Naive B cell (primary cell): ENCODE measurements at places on chromosomes 1 and 21. TPM values are rescaled to one million over a fixed set of nuclear protein-coding genes. Genes with fewer than 3 reads are reported as not detected.
A peak's percentile ranks its signal among the peaks of the same experiment; 100 is the strongest.

DNA sequence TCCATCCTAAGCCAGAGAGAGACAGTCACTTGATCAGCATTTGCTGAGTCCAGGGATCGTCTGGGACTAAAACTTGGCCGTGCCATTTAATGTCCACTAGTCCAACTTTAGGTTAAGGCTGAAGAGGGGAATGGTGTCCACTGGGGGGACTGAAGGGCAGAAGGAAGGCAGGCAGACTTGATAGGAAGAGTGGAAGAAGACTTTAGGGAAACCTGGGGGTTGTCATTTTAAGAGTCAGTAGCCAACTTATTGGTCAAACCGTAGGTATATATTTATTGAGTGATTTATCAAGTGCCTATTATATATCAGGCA is 1.3 kb upstream of the LMOD1 start:
- H3K27ac ChIP-seq = no peak overlapping the region
- peaks cover 40% of the 10 kb centered on the region for H3K27me3 ChIP-seq
- peaks cover 9% of the 10 kb centered on the region for H3K4me1 ChIP-seq
- DNase-seq = no peak
- H3K36me3 ChIP-seq = no peaks in the 10 kb centered on the region
- H3K4me3 ChIP-seq = no peak overlapping the region

DNA sequence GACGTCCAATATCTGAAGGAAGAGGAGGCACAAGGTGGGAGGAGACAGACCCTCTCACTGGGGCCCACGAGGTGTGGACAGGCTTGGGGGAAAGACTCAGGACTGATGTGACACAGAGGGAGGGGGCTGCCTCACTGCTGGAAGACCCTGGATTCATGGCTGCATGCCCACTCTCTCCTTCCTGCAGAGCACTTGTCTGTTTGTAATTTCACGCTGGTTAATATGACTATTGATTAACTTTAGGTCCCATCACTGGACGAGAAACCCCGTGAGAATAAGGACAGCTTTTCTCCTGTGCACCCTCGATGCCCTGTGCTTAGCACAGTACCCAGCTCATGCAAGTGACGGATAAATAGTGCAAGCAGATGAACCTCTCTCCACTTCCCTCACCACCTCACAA is 35.1 kb downstream of the CACNA1S start:
- no peak for DNase-seq
- no peak overlapping the region for H3K27ac ChIP-seq
- no peaks in the 10 kb centered on the region for H3K27me3 ChIP-seq
- H3K4me1 ChIP-seq = no peaks in the 10 kb centered on the region
- peak overlapping the region; percentile 44 for H3K4me3 ChIP-seq
- no peaks in the 10 kb centered on the region for H3K36me3 ChIP-seq

GRCh38 chr1:172603816-172604215 is 55.1 kb upstream of the FASLG start:
- peaks cover 12% of the 10 kb centered on the region for H3K36me3 ChIP-seq
- DNase-seq = no peak

GRCh38 chr1:93845538-93846205 is 33.3 kb downstream of the DNTTIP2 start:
- DNase-seq = no peak
- no peaks in the 10 kb centered on the region for H3K36me3 ChIP-seq
- H3K27me3 ChIP-seq = peaks cover 5% of the 10 kb centered on the region
- H3K27ac ChIP-seq = peak overlapping the region; percentile 91
- peaks cover 24% of the 10 kb centered on the region for H3K4me1 ChIP-seq

- H3K27me3 ChIP-seq = no peaks in the 10 kb centered on the region
- no peaks in the 10 kb centered on the region for H3K36me3 ChIP-seq
- H3K27ac ChIP-seq = no peak overlapping the region
- DNase-seq = no peak
- H3K4me1 ChIP-seq = no peaks in the 10 kb centered on the region
- no peak overlapping the region for H3K4me3 ChIP-seq
These were observed 254.0 kb upstream of the RUNX1 start for GRCh38 chr21:35303085-35303484.

GRCh38 chr1:200096774-200097173 is 69.3 kb downstream of the NR5A2 start:
- no peaks in the 10 kb centered on the region for H3K36me3 ChIP-seq
- DNase-seq = no peak
- peaks cover 14% of the 10 kb centered on the region for H3K27me3 ChIP-seq
- no peak overlapping the region for H3K27ac ChIP-seq

DNA sequence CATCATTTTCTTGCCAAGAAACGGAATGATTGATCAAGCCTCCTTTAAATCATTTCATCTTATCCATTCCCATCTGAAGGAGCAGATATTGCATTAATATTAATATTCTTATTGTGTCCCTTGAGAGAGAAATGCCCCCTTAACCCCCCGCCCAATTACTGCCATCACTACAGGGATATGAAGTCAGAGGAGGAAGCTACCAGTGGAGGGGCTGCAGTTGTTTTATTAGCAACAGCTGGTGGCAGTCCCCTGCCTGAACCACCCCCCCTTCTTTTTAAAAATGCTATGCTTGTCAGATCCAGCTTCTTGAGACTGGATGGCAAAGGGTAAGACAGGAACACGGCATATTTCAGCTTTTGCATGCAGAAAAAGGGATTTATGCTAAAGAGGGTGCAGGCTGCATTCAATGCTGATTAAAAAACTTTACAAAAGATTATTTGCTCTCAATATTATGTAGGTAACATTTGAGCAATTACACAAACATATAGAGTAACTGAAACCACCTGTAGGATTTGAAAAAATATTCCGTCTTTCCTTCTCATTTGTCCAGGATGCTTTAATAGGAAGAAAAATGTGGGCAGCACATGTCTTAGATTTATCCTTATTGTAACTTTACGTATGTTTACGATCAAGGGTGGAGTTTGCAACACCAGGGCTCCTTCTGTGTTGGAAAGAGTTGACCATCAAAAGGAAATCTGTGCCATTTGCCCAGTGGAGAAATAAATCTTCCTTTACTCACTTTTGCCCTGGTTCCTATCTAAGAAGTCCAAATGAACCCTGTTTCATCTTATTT is 77.7 kb downstream of the ZBTB18 start:
- H3K4me1 ChIP-seq = no peaks in the 10 kb centered on the region
- H3K27ac ChIP-seq = no peak overlapping the region
- no peaks in the 10 kb centered on the region for H3K36me3 ChIP-seq
- DNase-seq = no peak
- H3K27me3 ChIP-seq = peaks cover 7% of the 10 kb centered on the region

DNA sequence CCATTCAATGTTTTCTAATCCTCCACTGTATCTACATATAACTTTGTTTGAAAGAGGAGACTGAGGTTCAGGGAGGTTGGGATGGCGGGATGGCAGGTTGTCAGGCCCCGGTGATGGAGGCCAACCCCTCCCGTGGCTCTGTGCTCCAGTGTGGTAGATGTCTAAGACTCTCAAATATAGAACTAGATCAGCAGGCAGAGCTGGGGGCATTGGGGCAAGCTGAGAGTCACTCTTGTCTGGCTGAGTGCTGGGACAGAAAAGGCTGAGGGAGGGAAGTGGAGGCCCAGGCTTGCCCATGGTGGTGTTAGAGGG is 1.7 kb downstream of the IL6R start:
- peak overlapping the region; percentile 78 for H3K27ac ChIP-seq
- peak overlapping the region; percentile 82 for H3K4me3 ChIP-seq
- H3K4me1 ChIP-seq = peaks cover 60% of the 10 kb centered on the region

DNA sequence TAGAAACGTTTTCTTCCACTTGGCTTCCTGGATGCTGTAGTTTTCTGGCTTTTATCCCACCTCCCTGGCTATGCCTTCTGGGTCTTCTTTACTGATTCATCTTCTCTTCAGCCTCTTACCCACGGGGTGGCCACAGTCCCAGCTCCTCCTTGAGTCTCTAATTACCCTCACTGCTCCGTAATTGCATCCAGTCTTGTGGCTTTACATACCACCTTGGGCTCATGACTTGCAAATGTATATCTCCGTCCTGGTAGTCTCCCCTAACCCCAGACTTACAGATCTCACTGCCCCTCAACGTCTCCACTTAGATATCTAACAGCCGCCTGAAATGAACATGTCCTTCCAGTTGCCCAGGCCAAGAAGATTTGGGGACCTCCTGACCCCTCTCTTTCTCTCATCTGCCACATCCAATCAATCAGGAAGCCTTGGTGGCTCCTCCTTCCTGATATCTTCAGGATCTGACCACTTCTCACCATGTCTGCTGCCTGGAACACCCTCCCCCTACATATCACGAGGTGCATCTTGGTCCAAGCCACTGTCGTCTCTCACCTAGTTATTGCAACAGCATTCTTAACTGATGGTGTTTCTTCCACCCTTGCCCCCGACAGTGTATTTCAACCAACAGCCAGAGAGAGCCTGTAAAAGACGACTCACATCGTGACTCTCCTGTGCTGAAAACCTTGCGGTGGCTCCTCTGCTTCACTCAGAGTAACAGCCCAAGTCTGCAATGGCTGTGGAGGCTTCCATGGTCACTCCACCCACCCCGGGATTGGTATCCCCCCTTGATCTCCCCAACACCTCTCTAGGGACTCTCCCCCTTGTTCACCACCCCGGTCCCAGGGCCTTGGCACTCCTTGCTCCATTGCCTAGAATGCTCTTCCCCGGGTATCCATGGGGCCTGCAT is 219.0 kb upstream of the POU3F1 start:
- no peak for DNase-seq
- peaks cover 19% of the 10 kb centered on the region for H3K27me3 ChIP-seq
- H3K4me1 ChIP-seq = no peaks in the 10 kb centered on the region
- no peak overlapping the region for H3K4me3 ChIP-seq
- no peak overlapping the region for H3K27ac ChIP-seq

Gene VHLL
- polyA plus RNA-seq = not detected
